HAP-1 (cell line): ENCODE measurements at places on chromosomes 2 and 18.
A peak's percentile ranks its signal among the peaks of the same experiment; 100 is the strongest.

DNA sequence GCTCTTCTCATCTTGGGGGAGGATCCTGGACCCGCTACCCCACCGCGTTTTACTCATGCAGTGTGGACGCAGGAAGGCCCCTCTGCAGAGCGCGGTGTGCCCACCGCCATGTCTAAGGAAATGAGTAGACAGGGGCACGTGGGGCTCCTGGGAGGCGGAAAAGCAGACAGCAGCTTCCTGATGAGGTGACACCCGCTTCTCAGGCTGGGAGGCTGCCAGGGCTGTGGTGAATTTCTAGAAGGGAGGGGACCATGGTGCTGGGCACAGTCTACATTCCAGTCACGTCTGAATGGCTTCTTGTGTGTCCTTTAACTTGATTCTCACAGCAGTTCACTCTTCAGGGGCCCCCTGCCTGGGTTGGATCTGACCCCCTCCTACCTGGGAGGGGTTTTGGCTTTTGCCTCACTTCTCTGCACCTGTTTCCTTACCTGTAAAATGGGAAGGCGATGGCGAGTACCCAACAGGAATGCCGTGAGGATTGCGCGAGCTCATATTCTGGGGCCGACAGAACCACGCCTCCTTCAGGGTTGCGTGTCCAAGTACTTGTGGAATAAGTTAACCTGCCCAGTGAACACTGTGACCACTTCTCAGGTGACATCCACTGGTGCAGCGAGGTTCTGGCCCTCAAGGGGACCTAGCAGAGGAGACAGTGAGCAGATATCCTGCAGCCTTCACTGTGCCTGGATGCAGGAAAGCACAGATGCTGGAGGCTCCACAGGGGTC lies 32.3 kb upstream of the MBP start:
- no peak for DNase-seq

GRCh38 chr2:181697571-181697970 lies 17.3 kb upstream of the NEUROD1 start:
- DNase-seq = no peak

GRCh38 chr18:53911200-53911599 lies 313.3 kb downstream of the MBD2 start:
- no peak for DNase-seq

- DNase-seq = no peak
These were observed 50.7 kb upstream of the B3GNT7 start for GRCh38 chr2:231344851-231345250.

- no peak for DNase-seq
These were observed 16.2 kb upstream of the TMEM178A start for GRCh38 chr2:39649511-39649910.

GRCh38 chr2:172693037-172693436 lies 42.6 kb upstream of the RAPGEF4 start:
- DNase-seq = no peak

DNA sequence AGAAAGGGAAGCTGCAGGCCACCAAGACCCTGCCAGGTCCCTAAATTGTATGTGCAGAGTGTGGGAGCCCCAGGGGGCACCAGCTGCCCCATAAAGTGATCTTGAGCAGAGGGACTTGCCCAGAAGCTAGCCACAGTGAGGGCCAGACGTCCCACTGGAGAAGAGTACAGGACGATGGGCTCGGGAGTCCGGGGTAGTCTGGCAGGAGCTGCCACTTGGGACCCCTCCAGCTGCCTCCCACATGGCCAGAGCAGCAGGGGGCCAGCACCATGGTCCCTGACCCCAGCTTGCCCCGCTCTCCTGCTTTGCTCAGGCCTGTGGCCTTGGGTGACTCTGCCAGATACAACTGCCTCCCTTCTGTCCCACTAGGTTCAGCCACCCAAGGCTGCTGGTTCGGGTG lies 11.7 kb upstream of the LOXHD1 start:
- no peak for DNase-seq

GRCh38 chr2:114960389-114960788 lies 517.9 kb downstream of the DPP10 start:
- DNase-seq = no peak

DNA sequence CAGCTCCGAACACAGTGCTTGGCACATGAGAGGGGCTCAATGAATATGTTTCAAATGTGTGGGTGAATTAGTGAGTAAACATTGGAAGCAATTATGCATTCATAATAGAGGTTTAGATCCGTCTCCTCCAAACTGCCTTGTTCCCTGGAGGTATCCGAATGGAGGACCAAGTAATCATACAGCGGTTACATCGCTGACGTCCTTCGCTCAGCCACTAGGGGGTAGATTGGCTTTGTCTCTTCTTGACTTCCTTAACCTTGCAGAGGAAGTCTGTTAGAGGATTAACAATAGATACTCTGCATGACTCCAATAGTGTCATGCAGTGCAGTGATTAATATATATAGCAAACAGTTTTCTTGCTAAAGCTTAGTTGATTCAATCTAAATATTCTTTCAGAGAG lies 517.0 kb downstream of the PTPRM start:
- DNase-seq = peak; percentile 3

DNA sequence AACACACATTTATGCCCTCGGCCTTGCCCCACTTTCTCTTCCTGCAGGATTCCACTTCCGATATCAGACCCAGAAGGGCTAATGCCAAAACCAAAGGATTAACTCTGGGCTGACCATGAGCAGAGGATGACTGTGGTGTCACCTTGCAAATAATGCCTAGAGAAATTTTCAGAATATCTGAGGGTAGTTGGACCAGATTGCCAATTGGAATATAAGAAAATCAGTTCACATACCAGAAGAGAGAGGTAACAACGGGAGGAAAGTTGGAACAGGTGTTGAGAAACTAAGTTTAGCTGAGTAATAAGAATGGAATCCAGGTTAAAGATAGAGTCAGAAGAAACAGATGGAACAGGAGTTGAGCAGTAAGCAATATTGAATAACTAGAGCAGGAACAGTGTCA lies 232.7 kb upstream of the UBE2E3 start:
- no peak for DNase-seq

DNA sequence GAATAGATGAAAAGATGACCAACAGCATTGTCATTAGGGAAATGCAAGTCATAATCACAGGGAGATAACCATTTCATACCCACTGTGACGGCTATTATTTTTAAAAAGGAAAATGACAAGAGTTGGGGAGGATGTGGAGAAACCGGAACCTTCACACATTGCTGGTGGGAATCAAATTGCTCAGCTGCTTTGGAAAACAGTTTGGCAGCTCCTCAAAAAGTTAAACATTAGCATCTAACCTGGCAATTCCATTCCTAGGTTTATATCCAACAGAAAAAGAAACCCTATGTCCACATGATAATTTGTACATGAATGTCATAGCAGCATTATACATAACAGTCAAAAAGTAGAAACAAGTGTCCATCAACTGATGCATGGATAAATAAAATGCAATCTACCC lies 58.2 kb downstream of the KCNG3 start:
- no peak for DNase-seq

DNA sequence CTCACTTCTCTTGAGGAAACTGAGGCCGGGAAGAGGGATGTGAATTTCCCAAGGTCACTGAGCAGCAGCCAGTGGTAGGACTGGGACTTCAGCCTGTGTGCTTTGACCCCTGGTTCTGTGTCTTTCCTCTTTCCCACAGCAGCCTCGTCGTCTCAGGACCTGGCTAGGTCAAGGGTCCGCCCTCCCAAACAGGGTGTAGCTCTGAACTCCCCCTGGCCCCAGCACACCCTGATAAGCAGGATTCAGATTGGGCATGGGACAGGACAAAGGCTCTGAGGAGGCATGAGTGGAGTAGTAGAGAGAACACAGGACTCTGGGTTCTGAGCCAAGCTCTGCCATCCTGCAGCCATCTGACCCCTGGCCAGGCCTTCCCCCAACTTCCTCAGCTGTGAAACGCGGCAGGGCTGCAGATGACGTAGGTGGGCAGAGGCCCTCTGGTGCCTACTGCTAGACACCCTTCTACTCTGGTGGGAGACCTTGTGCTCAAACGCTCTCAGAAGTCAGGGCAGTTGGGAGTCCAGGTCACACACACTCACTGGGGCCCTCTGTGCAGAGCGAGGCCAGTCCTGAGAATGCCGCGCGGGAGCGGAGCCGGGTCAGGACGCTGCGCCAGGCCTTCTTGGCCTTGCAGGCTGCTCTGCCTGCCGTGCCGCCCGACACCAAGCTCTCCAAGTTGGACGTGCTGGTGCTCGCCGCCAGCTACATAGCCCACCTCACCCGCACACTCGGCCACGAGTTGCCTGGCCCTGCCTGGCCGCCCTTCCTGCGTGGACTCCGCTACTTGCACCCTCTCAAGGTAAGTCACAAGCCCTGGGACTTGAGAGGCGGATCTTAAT lies 984 bp downstream of the TCF23 start:
- no peak for DNase-seq

- DNase-seq = peak; percentile 19
These were observed at the start of gene MBP for GRCh38 chr18:77132369-77133050. Gene MBP, minus strand, starts transcription at chr18:77132783. Its CDS starts 27,522 bp downstream, at chr18:77105261.

DNA sequence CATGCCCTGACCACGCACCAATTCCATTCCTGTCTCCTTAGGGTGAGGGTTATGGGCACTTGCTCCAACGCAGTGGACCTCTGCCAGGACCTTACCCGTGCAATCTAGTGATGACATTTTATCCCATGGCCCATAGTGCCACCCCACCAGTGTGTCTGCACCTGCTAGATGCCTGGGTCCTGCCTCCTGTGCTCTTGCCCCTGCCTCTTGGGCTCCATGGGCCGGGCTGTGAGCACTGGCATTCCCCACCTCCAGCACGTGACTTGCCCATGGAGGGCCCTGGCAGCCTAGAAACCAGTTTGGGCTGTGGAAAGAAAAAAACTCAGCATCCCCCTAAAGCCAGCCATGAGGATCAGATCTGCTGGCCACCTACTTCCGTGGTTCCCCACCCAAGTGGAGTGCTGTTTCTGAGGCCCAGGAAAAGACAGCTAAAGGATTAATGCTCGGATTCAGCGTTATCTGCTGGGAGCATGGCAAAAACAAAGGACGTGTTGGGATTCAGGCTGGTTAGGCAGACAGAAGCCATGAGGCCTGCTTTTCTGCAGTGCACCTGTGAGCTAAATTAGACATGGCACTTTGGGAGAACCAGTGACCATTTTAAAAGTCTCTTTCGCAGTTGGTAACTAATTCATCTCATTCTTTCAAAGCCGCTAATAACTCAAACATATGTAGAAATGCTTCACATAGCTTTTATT lies 129.2 kb downstream of the ALPK2 start:
- no peak for DNase-seq

GRCh38 chr2:196594158-196594557 lies 45.4 kb upstream of the CCDC150 start:
- DNase-seq = no peak

- no peak for DNase-seq
These were observed 3.6 kb upstream of the CHMP3 start for GRCh38 chr2:86566821-86567190.

GRCh38 chr18:48861181-48861708 lies 89.5 kb downstream of the SMAD7 start:
- no peak for DNase-seq

DNA sequence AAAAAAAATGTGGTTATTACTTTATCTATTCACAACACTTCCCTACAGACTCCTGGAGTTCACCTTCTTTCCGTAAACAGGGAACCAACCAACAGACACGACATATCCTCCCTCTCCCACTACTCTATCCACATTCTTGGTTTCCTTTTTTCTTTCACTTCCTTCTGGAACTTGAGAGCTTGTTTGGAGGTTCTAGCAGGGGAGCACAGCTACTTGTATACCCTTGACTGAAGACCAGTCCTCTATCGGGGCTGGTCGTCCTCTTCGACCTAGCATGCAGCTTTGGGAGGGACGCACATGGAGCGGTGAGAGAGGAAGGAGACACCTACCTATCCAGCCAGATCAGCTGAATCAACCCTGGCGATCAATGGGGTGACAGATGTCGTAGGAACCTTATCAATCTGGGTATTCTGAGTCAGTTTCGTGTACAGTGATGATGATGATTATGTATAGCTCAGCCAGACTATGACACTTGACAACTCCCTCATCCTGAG lies 43.5 kb upstream of the MSH2 start:
- DNase-seq = no peak

- no peak for DNase-seq
These were observed 4.9 kb downstream of the INHBB start for GRCh38 chr2:120350801-120351320.

DNA sequence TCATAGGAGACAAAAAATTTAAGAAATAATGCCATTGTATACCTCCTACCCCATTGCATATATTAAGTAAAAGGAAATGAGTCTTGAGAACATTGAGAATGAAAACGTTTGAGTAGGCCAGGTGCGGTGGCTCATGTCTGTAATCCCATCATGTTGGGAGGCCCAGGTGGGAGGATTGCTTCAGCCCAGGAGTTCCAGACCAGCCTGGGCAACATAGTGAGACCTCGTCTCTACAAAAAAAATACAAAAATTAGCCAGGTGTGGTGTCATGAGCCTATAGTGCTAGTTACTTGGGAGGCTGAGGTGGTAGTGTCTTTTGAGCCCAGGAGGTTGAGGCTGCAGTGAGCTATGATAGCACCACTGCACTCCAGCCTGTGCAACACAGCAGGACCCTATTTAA lies 107.7 kb upstream of the MGAT5 start:
- no peak for DNase-seq

GRCh38 chr18:27378431-27379095 lies 193.5 kb upstream of the CHST9 start:
- no peak for DNase-seq

DNA sequence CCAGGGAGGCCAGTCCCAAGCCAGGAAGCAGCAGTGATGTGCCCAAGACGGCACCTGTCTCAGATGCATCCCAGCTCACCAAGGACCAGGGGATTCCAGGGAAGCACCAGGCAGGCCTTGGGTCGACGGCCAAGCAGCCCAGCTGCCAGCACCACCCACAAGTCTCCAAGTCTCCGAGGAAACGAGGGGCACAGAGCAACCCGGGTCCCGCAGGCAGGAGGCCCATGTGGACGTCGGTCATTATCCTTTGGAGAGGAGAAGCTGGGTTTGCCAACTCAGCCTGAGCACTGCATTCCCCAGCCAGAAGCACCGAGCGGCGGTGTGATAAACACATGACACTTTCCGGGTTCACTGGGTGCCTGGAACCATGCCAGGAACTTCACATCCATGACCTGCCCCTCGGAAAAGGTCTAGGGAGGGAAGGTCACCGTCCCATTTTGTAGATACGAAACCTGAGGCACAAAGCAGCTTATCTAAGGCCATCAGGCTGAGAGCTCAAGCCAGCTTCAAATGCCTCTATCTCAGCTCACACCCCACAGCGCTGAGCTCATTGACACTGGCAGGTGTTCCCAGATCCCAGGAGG lies 104.5 kb downstream of the ZNF516 start:
- no peak for DNase-seq

DNA sequence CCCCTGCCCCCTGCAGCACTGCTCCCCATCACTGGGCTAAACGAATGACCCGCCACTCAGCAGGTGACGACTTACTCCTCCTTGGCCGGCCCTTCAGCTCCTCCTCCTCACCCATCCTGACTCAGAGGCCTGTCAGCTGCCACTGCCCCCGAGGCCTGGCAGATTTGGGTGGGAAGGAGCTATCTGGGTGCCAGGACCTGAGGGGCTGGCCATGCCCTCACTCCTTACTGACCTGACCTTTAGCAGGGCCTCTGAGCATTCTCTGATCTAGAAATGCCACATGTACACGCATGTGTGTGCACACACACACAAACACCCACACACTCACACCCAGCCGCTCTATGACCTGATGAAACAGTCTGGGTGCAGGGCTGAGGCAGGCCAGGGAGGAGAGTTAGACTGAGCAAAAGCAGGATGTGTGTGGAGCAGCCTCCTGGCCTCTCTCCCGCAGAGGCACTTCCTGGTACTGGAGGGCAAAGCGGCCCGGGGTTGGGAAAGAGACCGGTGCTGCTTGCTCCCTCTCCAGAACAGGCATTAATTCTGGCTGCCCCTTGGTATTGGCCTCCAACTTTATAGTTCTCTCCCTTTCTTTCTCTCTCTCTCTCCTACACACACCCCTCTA lies 68.0 kb downstream of the ZFP36L2 start:
- DNase-seq = no peak
